ENCODE measurements at places on chromosomes 6 and 20.

DNA sequence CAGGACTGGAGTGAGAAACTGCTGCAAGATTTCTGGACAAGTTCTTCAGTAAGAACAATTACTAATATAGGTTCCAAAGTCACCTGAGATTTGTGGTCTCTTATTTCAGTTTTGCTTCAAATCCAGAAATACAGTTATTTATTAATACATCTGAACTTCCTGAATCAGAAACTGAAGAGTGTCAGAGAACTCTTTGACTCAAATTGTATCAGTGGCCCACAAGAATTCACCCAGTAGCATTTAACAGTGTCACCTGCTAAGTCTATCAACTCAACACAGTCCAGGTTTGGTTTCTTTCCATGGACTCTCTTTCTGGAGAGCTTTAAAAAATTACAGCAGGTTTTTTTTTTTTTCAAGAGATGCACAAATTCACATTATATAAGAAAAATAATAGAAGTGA is 18.8 kb upstream of the NHSL1 start:
- no peak for DNase-seq

DNA sequence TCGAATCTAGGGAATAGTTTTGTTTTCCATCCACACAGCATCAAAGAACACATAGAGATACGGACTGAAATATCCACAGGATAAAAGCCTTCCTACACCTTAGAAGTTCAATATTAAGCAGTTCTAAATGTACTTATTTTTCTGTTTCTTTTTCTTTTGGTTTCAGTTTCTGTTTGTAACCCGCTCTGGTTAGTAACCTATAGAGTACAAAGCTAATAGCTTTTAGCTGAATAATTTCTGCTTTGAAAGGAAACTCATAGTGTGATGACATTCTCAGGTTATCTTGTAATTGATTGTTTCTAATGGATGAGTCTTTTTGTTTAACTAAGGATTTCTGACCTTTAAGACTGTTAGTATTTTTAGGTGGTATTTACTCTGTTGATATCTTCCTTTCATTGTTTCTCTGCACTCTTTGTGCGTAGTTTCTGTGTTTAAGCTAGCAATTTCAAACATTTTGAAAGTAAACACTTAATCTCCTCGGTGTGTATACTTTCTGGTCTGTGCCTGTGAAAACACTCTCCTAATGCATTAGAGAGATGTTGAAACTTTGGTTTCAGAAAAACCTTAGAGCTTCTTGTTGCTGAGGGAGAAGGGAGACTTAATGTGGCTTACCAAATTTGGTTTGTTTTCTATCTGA is 385.5 kb downstream of the HDGFL1 start:
- DNase-seq: no peak

DNA sequence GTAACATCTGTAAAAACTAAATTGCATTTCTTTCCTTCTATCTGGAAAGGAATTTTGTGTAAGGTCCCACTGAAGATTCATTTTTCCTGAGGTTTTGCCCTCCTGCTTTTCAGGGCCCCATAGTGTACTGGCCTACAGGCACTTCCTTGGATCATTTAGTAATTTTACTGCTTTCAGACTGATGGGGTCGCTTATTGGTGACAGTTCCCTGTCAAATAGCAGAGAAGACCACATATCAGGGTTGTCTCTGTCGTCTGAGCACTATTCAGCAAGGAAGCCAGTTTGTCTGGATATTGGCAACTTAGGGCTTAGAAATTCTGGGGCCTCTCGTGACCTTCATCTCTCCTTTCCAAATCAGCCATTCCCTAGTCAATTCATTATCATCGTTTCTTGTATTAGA is 3.5 kb downstream of the GRM1 start:
- DNase-seq: no peak

DNA sequence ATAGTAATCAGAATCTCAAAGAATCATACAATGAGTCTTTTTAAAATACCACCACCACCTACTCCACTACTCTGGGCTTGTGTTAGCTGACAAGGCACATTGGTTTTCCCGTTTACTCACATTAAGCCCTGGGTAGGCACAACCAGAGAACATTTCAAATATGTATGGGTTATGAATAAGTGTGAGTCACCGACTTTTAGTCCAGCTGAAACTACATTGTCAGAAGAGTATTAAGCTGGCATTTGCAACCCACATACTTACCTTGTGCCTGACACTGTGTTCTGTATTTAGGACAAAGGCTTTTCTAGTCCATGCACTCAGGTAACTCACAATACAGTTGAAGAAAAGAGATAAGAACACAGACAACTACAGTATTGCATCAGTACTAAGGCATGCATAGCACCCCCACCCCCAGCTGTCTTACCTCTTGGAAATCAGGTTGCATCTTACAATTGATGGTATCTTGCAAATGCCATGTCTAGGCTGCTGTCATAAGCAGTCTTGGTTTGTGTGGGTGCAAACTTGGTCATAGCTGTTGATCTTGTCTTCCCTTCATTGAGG is 40.3 kb upstream of the AHI1 start:
- no peak for DNase-seq

- no peak for DNase-seq
Measured at GRCh38 chr20:10555865-10556308, 117.9 kb downstream of the JAG1 start.

- no peak for DNase-seq
Measured at GRCh38 chr6:73696966-73697655, 1.1 kb downstream of the CD109 start.

DNA sequence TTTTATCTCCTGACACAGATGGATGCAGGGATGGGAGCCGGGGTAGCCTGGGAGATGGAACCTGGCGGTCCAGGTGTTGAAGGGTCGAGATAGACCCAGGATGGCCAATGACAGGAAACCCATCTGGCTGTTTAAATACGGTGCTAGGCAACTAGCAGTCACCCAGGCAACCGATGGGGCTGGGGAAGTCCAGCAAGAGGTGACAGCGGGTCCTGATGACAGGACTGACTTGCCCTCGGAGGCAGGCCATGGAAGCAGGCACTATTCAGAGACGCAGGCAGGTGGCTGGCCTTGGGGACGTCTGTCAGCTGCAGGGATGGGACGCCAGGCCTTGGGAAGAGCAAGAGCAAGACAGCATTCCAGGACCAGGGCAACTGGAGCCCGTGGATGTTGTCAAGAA is 135.4 kb upstream of the RALGAPA2 start:
- DNase-seq: no peak

GRCh38 chr6:98958776-98959175 is 11.0 kb upstream of the FBXL4 start:
- DNase-seq: no peak

DNA sequence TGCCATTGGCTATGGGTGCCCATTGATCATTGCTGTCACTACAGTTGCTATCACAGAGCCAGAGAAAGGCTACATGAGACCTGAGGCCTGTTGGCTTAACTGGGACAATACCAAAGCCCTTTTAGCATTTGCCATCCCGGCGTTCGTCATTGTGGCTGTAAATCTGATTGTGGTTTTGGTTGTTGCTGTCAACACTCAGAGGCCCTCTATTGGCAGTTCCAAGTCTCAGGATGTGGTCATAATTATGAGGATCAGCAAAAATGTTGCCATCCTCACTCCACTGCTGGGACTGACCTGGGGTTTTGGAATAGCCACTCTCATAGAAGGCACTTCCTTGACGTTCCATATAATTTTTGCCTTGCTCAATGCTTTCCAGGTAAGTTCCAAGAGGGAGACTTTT is 16.4 kb downstream of the ADGRF4 start:
- DNase-seq: no peak
